Fibroblast of skin of right biceps (primary cell): ENCODE measurements at places on chromosomes 1 and 21.
A peak's percentile ranks its signal among the peaks of the same experiment; 100 is the strongest.

DNA sequence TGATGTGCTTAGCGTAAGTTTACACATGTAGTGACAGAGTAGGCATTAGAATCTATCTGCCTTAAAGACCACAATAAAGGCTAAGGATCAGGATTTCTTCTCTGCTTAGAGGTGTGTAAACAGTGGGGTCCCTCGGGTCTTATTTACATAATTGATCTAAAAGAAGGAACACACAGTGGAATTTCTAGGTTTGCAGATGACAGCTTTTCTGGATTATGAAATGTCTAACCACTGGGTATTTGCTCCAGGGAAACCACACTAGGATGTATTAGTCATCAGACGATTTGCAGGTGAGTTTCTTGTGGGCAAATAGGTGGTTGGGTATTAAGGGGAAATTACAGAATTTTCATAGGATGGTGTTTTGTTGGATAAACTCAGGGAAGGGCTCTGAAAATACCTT, 5.8 kb downstream of the LRRC8D start:
- DNase-seq, result no peak

DNA sequence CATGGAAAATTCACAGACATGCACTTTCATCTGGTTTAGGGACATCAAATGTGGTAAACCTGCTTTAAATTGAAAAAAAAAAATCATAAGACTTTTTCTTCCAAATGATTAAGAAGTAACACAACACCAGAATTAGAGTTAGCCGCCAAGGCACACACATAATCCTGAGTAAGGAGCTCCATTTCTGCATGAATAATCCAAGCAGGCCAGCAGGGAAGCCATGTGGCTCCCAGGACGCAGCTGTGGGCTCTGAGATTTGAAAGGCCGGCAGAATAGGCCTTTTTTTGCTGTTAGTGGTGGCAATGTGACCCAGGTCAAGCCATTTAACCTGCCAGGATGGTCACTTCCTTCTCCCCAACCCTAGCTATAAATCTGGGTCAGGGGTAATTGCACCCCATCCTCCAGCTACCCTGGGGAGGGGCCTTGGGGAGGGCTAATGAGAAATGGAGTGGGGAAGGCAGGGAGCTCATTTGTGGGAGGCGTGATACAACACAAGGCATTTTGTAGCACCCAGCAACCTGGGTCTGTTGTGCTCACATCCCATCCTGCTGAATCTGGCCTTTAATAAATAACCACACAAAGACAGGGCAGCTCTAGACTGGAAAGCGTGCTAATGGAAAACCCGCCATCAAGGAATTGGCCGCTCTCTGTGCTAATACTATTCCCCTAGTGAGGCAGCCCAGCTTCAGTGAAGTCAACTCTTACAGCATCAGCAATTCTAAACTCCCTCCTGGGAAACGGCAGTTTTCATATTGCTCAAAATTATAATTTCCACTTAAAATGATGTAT, 178.5 kb downstream of the RHOU start:
- DNase-seq, result no peak

DNA sequence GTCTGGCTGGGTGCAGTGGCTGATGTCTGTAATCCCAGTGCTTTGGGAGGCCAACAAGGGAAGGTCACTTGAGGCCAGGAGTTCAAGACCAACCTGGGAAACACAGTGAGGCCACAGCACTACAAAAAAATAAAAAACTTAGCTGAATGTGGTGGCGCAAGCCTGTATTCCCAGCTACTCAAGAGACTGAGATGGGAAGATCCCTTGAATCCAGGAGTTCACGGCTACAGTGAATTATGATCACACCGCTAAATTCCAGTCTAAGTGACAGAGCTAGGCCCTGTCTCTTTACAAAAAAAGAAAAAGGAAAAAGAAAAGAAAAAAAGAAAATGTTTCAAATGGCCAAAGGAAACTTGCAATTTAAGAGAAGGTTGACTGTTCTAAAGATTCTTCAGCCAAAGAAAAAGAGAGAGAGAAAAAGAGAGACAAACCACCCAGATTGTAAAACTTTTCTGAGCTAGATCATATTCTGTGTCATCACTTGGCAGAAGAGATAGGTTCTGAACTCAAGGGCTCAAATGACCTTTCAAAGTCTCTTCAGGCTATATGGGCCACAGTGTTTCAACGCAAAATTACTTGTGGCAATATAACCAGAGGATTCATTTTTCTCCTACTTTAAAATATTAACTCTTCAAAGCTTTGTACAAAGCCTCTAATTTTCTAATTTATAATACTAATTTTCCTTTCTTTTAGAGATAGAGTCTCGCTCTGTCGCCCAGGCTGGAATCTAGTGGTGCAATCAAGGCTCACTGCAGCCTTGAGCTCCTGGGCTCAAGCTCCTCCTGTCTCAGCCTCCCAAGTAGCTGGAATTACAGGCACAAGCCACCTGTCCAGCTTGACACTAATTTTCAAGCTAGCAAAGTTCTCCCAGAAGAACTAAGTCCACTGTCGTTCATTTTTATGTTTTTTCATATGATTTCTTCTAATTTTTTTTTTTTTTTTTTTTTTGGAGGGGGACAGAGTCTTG, 20.5 kb downstream of the ARID4B start:
- DNase-seq, result no peak

- no peak for DNase-seq
Observed at GRCh38 chr1:14415396-14415795, 183.1 kb upstream of the KAZN start.

DNA sequence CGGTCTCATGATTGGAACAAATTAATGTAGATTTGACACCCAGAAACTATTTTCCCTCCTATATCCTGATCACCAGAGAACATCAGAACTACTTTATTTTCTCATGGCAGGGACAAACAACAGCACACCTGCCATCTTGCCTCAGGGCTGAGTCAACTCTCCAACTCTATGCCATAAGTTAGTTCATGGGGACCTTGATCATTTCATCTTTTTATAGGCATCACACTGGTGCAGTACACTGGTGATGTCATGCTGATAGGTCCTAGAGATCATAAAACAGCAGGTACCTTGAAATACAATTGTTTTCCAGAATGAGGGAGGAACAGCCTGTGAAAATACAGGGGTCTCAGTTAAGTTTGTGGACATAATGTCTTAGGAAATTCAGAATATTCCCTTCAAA, 45.8 kb downstream of the EDN2 start:
- no peak for DNase-seq

GRCh38 chr1:180131510-180131909, 23.2 kb upstream of the QSOX1 start:
- DNase-seq, result peak; percentile 86

GRCh38 chr1:22212400-22213233, 69.7 kb upstream of the WNT4 start:
- DNase-seq, result no peak

- no peak for DNase-seq
Observed at GRCh38 chr1:242011894-242012660, 13.2 kb upstream of the MAP1LC3C start.

DNA sequence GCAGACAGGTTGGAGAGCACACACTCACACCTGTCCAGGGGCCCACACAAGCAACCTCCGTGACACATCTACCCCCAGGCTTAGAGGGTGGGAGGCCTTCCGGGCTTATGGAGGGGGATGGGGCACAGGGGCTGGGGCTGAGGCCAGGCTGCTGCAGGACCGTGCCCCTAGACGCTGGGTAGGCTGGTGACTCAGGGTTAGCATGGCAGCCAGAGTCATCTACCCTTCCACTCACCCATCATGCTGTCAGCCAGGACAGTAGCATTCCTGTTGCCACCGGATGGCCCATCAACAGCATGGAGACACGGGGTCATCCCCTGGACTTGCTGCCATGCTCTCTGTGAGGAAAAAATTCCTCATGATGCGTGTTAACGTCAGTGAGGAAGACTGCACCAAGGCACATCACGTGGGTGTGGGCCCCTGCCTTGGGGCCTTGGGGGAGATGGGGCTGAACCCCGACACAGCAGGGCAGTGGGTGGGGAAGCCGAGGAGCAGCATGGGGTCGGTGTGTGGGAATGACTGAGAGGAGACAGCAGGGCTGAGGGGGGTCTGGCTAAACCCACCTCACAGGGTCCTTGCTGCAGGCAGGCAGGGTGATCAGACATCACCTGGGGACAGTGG, 52.8 kb downstream of the WNT9A start:
- DNase-seq, result no peak

DNA sequence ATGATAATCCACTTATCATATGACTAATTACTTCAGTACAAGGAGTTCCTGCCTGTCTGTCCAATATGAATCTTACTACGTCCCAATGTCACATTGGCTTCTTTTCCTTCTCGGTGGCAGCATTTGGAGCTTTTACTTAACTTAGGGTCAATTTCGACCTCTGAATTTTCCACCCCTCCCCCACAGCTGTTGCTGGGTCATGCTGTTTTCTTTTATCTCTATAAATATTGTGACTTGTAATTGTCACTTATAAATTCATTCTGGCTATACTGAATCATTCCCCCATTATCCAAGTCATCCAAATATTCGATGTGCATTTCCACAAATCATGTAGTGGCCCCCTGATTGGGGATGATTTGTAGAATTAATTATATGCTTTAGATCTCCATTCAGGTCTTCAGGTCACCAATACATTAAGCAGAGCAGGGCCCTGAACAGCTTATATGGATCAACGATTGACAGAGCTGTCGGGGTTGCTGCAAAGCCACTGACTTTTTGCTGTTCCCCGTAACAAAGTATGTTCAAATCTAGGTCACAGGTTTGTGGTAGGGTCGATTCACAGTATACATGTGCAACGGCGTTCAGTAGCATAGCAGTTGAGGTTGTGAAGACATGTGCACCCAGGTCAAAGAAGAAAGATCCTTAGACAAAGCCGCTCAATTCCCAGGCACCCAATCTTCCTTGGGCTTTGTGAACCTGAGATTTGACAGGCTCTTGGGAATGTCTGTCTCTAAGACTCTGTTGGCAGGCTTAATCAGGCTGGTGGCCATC, 18.3 kb upstream of the RNU1-4 start:
- no peak for DNase-seq

DNA sequence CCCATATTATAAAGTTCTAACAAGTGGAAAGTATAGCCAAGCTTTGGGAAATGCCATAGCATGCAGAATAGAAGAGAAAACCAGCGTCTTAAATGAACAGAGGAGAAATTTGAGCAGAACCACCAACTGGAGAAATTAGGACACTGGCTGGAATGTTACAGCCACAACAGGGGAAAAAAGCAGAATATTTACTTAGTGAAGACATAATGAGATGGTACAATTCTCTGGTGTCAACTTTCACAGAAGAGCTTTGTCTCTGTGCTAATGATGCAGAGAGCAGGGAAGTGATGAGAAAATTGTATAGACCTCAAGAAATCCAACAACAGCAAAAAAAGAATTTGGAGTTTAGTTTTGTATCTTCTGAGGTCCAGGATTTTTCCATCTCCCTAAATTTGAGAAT, 249.7 kb downstream of the KIF26B start:
- no peak for DNase-seq

- DNase-seq, result peak; percentile 53
Observed at GRCh38 chr1:246602194-246602593, 35.9 kb downstream of the CNST start.

- DNase-seq, result no peak
Observed at GRCh38 chr1:206663362-206663761, 21.3 kb upstream of the MAPKAPK2 start.

DNA sequence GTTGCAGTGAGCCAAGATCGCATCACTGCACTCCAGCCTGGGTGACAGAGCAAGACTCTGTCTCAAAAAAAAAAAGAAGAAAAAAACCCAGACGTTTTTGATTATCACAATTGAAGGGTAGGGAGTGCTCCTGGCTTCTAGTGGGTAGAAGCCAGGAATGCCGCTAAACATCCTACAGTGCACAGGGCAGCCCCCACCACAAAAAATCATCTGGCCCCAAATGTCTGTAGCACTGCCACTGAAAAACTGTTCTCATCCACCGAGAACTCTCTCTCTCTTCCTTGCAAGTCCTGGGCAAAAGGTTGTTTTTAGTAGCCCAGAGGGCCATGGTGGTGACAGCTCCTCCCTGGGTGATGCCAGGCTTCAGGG, 35.6 kb upstream of the GPR157 start:
- peak; percentile 58 for DNase-seq

DNA sequence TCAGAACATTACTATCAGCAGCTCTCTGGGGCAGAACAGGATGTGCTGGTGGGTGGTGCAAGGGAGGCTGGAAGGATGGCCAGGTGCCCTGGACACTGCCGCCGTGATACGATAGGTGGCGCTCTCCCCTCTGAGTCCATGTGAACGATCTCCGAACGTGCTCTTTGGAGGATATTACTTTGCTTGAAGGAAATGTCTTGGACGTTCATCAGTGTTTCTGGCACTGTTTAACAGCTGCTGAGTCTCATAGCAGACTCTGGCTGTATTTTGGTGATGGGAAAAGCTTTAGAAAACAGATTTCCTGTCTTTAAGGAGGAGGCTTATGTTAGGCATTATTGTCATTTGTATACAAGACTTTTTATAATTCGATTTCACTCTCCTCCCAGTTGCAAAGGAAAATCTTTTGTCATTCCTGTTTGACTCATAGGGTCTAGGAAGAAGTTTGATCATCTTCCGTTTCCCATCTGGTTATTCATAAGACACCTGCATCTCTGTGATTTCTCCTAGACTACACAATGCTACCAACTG, 386.2 kb upstream of the ADGRL2 start:
- DNase-seq, result peak; percentile 50

DNA sequence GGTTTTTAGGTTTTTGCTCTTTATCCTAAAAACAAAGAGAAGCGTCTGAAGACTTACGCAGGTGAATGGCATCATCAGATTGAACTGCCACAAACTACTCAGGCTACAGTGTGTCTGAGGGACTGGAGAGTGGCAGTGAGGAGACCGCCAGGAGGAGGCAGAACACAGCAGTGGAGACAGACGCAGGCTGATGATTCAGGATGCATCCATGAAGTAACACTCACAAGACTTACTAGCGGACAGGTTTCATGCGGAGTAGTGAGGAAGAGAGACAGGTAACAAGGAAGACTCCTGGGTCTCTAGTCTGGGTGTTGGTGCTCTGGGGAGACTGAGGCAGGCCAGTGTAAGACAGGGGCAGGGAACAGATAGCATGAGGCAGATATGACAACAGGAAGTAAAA, 5.7 kb downstream of the HSF2BP start:
- DNase-seq, result no peak

GRCh38 chr21:39373634-39374033, 24.7 kb upstream of the HMGN1 start:
- DNase-seq, result peak; percentile 36

DNA sequence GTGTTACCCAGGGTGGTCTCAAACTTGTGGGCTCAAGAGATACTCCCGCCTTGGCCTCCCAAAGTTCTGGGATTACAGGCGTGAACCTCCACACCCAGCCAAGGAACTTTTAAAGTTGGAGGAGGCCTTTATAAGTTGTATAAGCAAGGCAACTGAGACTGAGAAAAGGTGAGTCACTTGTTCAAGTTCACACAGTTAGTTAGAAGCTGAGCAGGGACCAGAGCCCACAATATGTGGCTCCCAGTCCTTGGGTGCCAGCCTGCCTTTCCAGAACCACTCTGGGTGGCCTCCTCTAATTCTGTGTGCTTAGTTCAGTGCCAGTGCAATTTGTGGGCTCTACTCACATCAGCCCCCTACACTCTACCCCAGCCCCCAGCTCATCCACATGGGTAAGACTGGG, 3.7 kb downstream of the RAB25 start:
- DNase-seq, result no peak

- DNase-seq, result no peak
Observed at GRCh38 chr1:167262836-167263235, 42.1 kb downstream of the POU2F1 start.

- DNase-seq, result no peak
Observed at GRCh38 chr21:16013570-16013969, 283.8 kb downstream of the USP25 start.
